Skeletal muscle tissue (tissue), 5 donors: ENCODE measurements at places on chromosomes 5 and 9. TPM values are rescaled to one million over a fixed set of nuclear protein-coding genes. Genes with fewer than 3 reads are reported as not detected.

The C9 gene
- 1.0 TPM for total RNA-seq

The PRR16 gene
- total RNA-seq = 4.7 TPM

The SLC12A7 gene
- 5.7 TPM for total RNA-seq

The PCDHGB6 gene
- total RNA-seq = 5.2 TPM

The BTNL9 gene
- total RNA-seq = 9.9 TPM

The C5orf46 gene
- total RNA-seq = not detected

The GLRX gene
- total RNA-seq = 6.8 TPM

The CKMT2 gene
- 92.9 TPM for total RNA-seq

The AMBP gene
- total RNA-seq = under 0.01 TPM

The PCA3 gene
- total RNA-seq = not detected

The CDH18 gene
- total RNA-seq = 12.0 TPM

The OCLN gene
- 0.52 TPM for total RNA-seq

The FOXD4 gene
- 0.52 TPM for total RNA-seq

The CDH9 gene
- not detected for total RNA-seq

The NUTM2G gene
- not detected for total RNA-seq

The CCDC183 gene
- 1.0 TPM for total RNA-seq

The MXD3 gene
- total RNA-seq = 5.7 TPM

The KIF4B gene
- total RNA-seq = under 0.01 TPM
